ENCODE measurements at places on chromosomes 3 and 15. TPM values are rescaled to one million over a fixed set of nuclear protein-coding genes. Genes with fewer than 3 reads are reported as not detected.
A peak's percentile ranks its signal among the peaks of the same experiment; 100 is the strongest.

- DNase-seq: no peak
These were observed 48.7 kb upstream of the IREB2 start for GRCh38 chr15:78389322-78389721.

FBXW12 gene
- not detected for total RNA-seq

- DNase-seq: no peak
These were observed 208.6 kb downstream of the GAP43 start for GRCh38 chr3:115831864-115832263.

DNA sequence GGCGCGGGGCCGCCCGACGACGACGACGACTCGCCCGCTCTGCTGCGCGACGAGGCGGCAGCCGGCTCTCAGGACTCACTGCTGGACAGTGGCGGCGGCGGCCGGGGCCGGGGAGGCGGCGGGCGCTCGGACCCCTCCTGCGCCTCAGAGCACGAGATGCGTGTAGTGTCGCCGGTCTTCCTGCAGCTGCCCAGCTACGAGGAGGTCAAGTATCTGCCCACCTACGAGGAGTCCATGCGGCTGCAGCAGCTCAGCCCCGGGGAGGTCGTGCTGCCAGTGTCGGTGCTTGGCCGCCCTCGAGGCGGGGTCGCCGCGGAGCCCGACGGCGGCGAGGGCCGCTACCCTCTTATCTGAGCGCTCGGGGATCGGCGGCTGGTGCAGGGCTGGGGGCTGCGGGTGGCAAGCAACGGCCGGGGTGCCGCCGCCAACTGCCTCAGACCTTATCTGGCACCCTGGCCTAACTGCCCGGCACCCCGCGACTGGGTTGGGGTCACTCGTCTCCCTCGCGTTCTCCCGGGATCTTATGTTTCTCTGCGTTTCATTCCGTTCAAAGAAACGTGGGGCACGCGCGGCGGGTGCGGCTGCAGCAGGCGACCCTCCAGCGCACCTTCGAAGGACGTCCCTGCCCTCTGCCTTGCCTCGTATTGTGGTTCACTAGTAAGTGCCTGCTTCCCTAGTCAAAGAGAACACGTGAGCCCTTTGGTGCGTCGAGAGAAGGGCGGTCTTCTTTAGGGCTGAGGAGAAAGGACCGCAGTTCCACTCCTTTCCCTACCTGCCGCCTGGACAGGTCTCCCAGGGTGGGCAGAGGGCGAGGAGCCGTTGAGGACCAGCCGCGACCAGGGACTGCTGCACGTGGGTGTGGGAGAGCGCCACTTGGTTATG, 1.0 kb downstream of the C3orf80 start:
- peak; percentile 8 for DNase-seq

DNA sequence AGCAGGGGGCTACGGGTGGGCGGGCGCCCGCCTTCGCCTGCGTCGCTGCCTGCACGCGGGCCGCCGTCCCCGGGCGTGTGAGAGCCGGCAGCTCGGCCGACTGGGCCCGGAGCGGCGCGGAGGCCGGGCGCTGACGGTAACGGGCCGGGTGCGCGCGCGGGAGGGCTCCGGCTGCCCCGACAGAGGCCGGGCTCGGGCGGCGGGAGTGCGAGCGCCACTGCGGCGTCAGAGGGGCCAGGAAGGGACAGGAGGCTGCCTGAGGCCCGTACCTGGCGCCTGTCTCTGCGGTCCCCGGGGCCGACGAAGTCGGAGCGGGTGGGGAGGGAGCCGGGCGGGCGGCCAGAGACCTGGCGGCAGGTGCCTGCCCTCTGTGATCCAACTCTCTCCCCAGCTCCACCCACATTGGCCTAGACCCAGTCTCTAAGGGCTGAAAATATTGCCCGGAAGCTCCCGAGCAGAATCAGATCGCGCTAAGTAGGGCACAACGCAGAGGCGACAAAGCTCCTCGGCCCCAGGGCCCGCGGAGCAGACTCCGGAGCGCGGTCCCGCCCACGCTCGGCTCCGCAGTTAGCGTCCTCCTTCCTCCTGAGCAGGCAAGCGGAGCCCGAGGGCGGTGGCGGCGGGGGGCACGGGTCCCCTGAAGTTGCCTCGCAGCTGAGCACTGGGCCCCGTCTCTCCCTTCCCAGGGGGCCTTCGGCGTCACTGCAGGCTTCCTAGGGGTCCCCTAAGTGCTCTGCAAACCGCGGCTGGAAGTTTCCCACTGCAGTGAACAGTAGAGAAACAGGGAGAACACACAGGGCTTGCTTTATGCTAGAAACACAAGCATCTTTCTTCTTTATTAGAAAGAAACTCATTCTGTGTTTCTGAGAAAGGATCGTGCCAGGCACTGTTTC, at the start of gene MAN2A2:
Gene MAN2A2 (plus strand): TSS at position 463 of the 893 bp plus-strand sequence. CDS start 906 bp downstream, outside the sequence.
- DNase-seq: peak; percentile 84

MKRN3 gene
- 2.5 TPM for total RNA-seq

- DNase-seq: no peak
These were observed 368.6 kb upstream of the ROPN1 start for GRCh38 chr3:124360563-124360962.

GRCh38 chr15:96553451-96553850, 223.0 kb downstream of the NR2F2 start:
- no peak for DNase-seq

SKIL gene
- total RNA-seq: 16.3 TPM

GRCh38 chr3:27824312-27825200, 102.4 kb upstream of the EOMES start:
- DNase-seq: no peak

DNA sequence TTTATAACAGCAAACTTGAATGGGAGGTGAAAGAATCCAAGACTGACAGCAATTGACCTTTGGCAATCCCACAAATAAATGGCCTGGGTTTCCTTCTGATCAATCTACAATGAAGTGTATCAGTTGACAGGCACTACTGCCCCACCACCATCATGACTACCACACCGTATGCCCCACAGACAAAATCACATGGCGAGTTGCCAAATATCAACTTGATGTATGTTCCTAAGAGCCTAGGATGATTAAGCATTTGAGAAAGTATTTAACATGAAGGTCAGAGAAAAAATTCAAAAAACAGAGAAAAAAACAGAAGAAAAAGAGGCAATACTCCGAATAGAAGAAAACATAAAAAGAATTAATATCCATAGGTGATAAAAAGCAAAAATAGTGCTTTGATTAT, 215.9 kb upstream of the STAC start:
- DNase-seq: no peak

GRCh38 chr15:70166506-70167087, 68.9 kb upstream of the TLE3 start:
- DNase-seq: no peak

DNA sequence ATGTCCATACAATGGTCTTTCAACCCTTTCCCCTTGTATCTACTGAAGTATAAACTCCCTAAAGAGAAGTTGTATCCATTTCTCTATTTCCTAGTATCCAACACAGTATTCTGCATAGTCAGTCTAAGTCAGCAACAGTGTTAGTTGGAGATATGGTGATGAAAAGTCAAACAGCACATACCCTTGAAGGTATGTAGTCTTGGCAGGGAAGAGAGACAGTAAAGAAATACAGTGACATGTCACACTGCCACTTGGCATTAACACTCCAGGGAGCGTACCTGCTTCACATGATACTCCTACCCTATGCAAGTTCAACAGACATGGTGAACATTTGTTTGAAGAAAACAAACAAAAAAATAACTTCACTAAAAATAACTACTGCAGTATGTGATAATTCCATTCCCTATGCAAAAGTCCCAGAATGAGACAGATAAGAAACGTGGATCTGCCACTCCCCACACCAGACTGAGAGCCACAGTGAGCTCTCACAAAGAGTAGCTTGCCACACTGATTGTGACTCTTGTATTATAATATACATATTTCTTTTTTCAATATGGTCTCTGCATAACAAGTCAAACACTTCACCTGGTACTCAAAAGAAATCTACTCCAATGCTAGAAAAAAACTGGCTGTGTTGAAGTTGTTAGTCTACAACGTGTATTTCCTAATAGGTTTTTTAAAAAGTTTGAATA, 5.9 kb downstream of the PDCD10 start:
- no peak for DNase-seq

SERPINI1 gene
- 0.76 TPM for total RNA-seq

- peak; percentile 49 for DNase-seq
These were observed 12.0 kb downstream of the LYSMD4 start for GRCh38 chr15:99721104-99721778.

GRCh38 chr3:161700998-161701397, 204.4 kb downstream of the OTOL1 start:
- no peak for DNase-seq

CCDC54 gene
- total RNA-seq: not detected

DNA sequence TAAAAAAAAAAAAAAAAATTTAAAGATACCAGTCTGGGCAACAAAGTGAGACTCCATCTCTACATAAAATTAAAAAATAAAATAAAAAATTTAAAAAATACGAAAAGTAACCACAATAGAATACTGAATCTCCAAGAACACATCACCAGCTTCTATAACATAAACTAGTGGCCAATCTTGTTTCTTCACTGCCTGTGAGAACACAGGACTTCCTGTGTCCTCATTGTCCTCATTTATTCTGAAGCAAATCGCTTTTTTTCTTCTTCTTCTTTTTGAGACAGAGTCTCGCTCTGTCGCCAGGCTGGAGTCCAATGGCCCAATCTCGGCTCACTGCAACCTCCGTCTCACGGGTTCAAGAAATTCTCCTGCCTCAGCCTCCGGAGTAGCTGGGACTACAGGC, 28.6 kb upstream of the RAB7A start:
- no peak for DNase-seq

GRCh38 chr3:51722362-51722761, 15.5 kb downstream of the GRM2 start:
- DNase-seq: peak; percentile 53

GRCh38 chr3:140238646-140239314, 303.8 kb downstream of the CLSTN2 start:
- no peak for DNase-seq

DNA sequence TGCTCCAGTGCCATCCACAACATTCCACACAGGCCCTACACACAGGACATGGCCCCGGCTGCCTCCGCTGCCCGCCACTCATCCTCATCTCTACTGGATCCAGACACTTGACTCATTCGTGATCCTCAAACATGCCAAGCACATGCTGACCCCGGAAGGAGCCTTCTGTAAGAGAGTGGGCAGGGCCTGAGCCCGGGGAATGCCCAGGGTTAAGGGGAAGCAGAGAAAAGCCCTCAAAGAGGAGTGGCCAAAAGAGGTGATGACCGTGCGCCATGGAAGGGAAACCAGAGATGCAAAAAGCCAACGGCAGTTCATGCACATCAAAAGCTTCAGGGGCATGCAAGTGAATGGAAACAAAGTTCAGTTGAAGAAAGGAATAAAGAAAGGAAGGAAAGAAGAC, 46.1 kb downstream of the RFTN1 start:
- peak; percentile 84 for DNase-seq

ITPKA gene
- 1.7 TPM for total RNA-seq

GRCh38 chr15:51093488-51093838, 1.2 kb downstream of the TNFAIP8L3 start:
- no peak for DNase-seq

ALDH1A2 gene
- not detected for total RNA-seq

GRCh38 chr3:134361162-134361835, 12.9 kb downstream of the AMOTL2 start:
- DNase-seq: no peak

CYP8B1 gene
- not detected for total RNA-seq

DNA sequence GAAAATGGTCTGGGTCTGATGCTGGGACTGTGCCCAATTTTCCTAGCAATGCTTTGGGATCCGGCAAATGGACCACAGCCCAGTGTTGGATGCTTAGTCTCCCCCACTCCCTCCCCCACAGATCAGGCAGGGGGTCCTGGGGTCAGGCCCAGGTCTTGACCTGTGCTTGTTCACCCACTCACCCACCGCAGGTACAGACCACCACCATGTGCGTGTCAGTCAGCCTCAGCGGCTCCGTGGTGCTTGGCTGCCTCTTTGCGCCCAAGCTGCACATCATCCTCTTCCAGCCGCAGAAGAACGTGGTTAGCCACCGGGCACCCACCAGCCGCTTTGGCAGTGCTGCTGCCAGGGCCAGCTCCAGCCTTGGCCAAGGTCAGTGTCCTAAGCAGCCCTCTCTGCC, 10.6 kb downstream of the GRM2 start:
- no peak for DNase-seq

ITIH1 gene
- total RNA-seq: not detected

GRCh38 chr15:73723191-73723590, 30.0 kb downstream of the INSYN1 start:
- no peak for DNase-seq

ISLR gene
- not detected for total RNA-seq

CIB2 gene
- 1.9 TPM for total RNA-seq

GOLGA8H gene
- total RNA-seq: not detected

GRCh38 chr3:72065236-72065635, 280.3 kb upstream of the PROK2 start:
- DNase-seq: no peak

DNA sequence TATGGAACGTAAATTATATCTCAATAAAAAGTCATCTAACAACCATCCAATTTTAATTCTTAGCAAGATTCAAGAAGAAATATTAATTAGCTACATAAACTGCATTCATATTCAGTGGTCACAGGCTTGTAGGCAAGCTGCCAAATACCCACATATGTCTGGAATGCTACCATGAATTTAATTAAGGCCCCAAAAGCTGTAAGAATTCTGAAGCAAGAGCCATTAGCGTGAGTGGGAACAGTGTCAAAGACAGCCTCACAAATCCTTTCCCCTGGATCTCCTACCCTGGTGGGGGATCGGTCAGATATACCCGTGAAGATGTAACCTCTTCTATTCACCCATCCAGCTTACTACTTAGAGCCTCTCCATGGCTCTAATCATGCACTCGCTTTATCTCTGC, 40.0 kb downstream of the ATG7 start:
- DNase-seq: no peak

DNA sequence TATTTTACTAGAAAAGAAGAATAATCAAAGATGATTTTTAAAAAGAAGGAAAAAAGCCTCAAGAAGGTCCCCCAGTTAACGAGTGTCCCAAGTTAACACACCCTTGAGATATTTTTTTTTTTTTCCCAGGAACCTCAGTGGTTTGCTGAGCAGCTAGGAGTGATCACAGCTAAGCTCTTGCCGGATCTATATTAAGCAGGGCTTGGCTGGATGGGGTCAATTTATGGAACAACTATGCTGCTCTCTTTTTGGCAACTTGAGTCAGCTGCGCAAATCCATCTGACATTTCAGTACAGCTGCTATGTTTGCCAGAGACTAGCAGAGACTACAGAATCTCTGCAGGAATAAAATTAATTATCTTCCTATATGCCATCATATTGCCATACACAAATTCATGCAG, at the start of gene LMOD3:
Gene LMOD3 (minus strand): TSS at position 193 of the 400 bp plus-strand sequence. CDS start 209 bp downstream, outside the sequence.
- no peak for DNase-seq

EPHB3 gene
- total RNA-seq: not detected

DNA sequence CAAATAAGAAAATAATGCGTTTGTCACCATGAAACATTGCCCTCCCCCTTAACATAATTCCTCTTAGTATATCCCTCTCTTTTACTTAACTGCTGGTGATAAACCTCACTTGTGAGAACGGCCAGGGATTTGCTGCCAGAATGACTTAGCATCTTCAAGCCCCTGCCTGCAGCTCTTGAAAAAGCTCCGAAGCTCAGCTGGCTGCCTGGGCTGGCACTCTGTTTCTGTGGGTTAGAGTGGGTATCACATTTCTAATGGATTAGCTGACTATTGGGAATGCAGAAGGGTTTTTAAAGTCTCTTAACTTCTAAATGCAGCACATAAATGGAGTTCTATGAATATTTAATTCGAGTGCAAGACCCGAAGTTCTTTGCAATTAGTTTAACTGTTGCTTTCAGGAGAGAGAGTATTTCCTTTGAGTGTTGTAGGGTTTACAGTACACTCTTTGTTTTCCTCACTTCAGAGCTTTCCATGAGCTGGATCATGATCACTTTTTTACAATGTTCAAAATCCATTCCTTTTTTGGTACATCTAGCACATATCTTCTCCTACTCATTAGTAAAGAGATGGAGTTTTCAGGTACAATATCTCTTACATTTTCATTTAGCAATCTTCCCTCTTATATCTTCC, 124.7 kb upstream of the RBMS3 start:
- no peak for DNase-seq

USP19 gene
- 44.3 TPM for total RNA-seq

All from activated naive CD4-positive, alpha-beta T cell treated with anti-CD3 and anti-CD28 coated beads for 36 hours (primary cell).